ENCODE measurements at places on chromosomes 1 and 21.

DNA sequence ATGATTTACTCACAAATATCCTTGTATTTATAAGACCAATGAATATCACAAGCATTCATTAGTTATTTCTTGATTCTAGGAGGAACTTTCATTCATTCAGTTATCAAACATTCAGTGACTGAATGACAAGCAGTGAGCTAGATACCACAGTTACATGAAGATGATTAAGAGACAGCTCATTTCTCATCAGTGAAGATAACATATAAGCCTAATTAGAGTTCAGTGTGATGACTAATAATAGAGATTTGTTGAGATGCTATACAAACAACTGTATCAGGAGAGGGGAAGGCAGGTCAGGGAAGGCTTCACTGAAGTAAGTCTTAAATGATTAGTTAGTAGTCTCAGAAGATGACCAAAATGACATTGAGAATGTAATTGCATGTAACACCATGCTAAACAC, 14.6 kb upstream of the C1orf105 start:
- DNase-seq: no peak

- peak; percentile 18 for DNase-seq
Measured at GRCh38 chr21:36487641-36488307, 7.9 kb upstream of the CLDN14 start.

- no peak for DNase-seq
Measured at GRCh38 chr1:20449735-20450311, 36.2 kb downstream of the CAMK2N1 start.

DNA sequence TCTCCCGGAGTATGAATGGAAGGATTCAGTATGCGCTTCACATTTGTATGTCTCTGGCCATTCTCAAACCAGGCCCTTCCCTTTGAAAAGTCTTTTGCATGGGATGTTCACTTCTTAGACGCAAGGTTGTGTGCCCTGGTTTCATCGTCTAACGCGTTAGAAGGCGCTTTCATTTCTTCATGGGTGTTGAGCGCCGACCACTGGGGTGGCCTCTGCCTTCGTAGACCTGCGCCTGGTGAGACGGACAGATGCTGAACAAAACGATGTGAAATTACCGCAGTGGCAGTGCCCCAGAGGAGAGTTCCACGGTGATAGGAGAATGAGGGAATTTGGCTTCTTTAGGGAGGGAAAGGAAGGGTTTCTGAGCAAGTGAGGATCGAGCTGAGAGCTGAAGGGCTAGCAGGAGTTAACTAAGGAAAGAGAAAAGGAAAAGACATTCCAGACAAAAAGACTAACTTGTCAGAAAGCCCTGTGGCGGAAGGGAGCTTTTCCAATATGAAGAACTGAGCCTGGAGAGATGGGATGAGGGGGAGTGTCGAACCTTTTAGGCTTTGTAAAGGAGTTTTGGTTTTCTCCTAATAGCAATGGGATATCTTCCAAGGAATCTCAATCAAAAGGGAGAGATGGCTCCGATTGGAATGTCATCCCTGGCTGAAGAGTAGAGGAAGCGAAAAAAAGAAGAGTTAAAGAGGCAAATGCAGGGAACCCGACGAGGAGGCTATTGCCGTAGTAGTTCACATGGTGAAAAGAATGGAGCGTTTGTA, 951 bp downstream of the GGPS1 start:
- no peak for DNase-seq

DNA sequence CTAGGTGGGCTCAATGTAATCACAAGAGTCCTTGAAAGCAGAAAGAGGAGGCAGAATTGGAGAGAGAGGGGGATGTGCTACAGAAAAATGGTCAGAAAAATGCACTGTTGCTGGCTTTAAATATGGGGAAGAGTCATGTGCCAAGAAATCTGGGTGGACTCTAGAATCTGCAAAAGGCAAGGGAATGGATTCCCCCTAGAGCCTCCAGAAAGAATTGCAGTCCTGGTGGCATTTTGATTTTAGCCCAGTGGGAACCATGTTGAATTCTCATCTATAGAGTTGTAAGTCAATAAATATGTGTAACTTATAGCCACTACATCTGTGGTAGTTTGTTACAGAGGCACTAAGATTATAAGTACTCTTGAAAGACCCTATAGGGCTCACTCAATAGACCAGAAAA, 210.3 kb downstream of the ASTN1 start:
- DNase-seq: no peak

DNA sequence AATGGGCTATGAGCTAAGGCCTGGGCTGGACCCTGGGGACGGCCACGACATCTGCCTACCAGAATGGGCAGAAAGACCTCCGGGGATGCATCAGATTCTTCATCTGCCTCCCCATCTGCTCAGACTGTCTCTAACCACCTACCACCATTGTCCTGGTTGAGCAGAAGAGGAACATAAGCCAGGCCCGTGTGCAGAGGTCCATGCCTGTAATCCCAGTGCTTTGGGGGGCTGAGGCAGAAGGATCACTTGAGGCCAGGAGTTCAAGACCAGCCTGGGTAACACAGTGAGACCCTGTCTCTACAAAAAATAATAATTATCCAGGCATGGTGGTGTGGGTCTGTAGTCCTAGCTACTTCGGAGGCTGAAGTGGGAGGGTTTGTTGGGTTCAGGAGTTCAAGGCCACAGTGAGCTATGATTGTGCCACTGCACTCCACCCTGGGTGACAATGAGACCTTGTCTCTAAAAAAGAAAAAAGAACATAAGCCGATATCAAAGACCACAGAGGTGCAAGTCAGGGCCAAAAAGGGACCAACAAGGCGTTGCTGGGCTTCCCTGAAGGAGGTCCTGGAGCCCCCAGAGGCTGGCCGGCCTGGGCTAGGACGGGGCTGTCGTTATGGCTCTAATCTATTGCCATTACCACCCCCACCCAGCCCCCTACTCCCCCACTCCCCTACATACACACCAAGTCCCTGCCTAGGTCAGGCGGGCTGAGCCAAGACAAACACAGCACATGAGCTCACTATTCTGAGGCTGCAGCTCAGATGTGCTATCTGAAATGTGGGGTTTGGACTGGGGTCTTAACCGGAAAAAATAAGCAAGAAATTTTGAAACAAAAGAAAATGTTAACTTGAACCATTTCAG, 239.2 kb upstream of the RAB4A start:
- no peak for DNase-seq

GRCh38 chr1:110210604-110211495, 736 bp downstream of the KCNC4 start:
- DNase-seq: no peak

GRCh38 chr1:200364091-200364759, 45.6 kb downstream of the ZNF281 start:
- peak; percentile 58 for DNase-seq

GRCh38 chr1:26395754-26396153, 14.9 kb upstream of the LIN28A start:
- no peak for DNase-seq

GRCh38 chr21:31479714-31480113, 135.7 kb upstream of the TIAM1 start:
- no peak for DNase-seq

DNA sequence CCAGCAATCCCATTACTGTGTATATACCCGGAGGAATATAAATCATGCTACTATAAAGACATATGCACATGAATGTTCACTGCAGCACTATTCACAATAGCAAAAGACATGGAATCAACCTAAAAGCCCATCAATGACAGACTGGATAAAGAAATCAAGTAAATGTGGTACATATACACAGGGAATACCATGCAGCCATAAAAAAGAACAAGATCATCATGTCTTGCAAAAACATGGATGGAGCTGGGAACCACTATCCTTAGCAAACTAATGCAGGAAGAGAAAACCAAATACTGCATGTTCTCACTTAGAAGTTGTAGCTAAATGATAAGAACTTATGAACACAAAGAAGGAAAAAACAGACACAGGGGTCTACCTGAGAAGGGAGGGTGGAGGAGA, 6.4 kb upstream of the ANGPTL3 start:
- no peak for DNase-seq

GRCh38 chr1:174297351-174297750, 138.0 kb downstream of the RABGAP1L start:
- no peak for DNase-seq

- DNase-seq: no peak
Measured at GRCh38 chr21:44331650-44332307, 7.4 kb downstream of the CFAP410 start.

All from HT1080 (cell line).